Esophagus mucosa (tissue), 1 donor: ENCODE measurements at places on chromosomes 7 and 10. TPM values are rescaled to one million over a fixed set of nuclear protein-coding genes. Genes with fewer than 3 reads are reported as not detected.

- ATAC-seq: peak; percentile 60
Observed at GRCh38 chr10:124087672-124088634, 5.4 kb downstream of the CHST15 start.

The FFAR4 gene
- total RNA-seq: 0.16 TPM

GRCh38 chr7:3175285-3175902 lies 125.7 kb upstream of the SDK1 start:
- ATAC-seq: no peak

The CPEB3 gene
- total RNA-seq: 5.1 TPM

GRCh38 chr7:131583430-131583829 lies 27.0 kb upstream of the PODXL start:
- no peak for ATAC-seq

DNA sequence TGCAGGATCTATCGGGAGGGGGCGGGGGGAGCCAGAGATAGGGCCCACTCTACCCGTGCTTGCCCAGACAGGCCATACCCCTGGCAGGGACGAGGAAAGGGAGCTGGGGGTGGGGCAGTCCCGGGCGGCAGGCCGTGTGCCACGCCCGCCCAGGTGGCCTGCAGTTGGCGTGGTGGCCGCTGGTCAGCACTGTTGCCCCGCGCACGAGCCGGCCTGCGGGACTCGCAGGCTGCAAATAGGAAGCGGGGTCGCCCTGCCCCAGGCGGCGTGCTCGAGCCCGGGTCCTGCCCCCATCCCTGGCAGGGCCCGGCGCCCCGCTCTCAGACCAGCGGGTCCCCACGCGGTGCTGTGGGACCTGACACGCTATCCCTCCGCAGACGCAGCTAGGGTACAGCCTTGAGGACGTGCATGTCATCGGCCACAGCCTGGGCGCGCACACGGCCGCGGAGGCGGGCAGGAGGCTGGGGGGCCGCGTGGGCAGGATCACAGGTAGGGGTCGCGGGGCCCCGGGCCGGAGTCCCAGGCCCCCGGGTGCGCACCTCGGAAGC lies 6.7 kb downstream of the PNLIPRP2 start:
- ATAC-seq: peak; percentile 54

The GPER1 gene
- total RNA-seq: 1.6 TPM

The TRIM56 gene
- 14.3 TPM for total RNA-seq

DNA sequence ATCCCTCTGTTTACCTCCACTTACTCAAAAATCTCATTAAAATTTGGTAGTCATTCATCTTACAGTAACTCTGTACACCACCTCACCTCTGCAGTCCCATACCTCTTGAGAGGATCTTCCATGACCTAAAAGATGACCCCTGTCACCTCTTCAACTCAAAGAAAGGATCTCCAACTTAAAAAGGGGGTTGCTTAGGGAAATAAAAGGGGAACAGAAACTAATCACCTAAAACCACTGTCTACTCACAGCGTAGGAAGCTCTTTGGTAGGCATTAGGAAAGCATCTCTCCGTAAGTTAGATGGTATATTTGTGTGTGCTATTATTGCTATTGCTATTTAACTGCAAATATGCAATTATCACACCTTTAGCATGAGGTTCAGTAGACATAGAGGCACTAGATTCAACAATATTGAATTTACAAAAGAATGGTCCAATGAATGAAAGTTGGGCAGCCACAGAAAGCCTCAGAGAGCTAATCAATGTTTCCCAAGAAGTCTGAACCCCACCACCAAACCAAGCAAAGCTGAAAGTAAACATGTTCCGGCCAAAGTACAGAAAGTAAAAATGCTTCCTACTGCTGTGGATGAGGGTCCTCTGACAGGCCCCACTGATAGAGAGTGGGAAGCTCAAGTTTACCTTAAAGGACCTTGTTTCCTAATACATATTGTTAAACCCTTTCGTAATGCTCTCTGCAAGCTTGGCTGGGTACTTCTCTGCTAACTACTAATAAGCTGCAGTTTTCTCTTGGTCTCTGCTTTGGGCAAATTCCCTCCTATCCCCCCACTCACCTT lies 105.8 kb downstream of the GRM8 start:
- ATAC-seq: no peak

The LRRC61 gene
- 9.6 TPM for total RNA-seq
